ENCODE measurements at places on chromosomes 7 and 10.

- DNase-seq: no peak
These were observed 67.4 kb downstream of the SLC29A4 start for GRCh38 chr7:5350174-5350463.

- no peak for DNase-seq
These were observed 822 bp downstream of the ZNF800 start for GRCh38 chr7:127391591-127392181.

DNA sequence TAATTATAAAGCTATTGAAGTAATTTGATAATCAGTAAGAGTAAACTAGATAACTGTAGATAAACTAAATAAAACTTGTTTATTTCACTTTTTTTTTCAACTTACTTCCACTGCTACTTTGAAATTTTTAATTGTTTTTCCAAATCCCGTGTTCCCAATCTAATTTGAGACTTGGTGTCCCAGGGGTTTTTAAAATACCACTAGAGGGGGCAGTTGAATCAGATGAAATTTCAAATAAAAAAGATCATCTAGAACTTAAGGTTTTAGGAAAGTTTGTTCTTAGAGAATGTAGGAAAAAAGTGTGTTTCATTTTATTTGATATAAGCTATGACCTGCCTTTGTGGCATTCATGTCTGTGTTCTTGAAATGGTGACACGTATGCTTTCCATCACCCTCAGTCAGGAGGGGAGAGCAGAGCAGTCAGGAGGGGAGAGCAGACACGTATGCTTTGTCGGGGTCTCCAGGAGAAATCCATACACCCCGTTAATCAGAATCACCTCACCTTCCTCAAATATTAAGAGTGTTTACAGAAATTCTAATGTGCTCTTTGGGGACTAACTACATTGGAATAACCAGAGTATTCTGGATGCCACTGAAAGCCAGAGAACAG is 49.9 kb downstream of the C10orf67 start:
- DNase-seq: no peak

- DNase-seq: no peak
These were observed 85.4 kb upstream of the PLXDC2 start for GRCh38 chr10:19730907-19731217.

- DNase-seq: no peak
These were observed 518 bp upstream of the COMMD3 start for GRCh38 chr10:22315455-22316285.

GRCh38 chr7:25424113-25424512 is 195.8 kb upstream of the NPVF start:
- DNase-seq: no peak

DNA sequence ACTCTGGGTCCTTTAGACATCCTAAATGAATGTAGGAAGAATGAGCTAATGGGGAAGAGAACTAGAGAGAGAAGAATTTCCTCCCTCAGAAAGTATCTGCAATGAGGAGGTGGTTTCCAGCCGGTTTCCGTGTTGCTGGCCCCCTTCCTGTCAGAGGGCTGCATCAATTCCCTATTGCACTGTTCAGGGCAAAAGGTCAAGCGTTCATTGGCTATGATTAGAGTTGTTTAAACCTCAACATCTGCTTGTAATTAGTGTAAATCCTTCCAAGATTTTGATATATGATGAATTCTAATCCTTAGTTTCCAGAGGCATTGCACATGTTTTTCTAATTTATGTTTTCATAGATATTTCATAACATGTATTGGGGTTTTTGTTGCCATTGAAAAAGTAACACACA is 107.3 kb upstream of the SGCE start:
- DNase-seq: no peak

GRCh38 chr7:121169469-121169868 is 159.3 kb upstream of the WNT16 start:
- no peak for DNase-seq

GRCh38 chr7:140229591-140230515 is 53.1 kb upstream of the KDM7A start:
- DNase-seq: no peak

GRCh38 chr10:5527332-5528200 is 2.8 kb downstream of the CALML3 start:
- no peak for DNase-seq

DNA sequence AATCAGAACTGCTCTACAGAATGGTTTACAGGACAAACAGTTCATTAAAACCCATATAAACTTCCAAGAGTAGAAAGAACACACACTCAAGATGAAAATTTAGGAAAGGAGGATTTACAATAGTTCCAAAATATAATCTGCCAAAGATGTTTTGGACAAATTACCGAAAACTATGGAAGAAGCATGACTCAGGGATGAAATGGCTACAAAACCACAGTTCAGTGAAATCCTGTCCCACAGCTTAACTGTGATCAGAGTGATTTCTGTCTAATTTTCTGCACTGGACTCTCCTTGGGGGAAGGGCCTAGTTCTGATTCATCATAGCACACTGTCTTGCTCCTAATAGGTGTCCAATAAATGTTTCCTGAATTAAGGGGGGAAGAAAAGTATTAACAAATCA is 82.2 kb downstream of the HIPK2 start:
- DNase-seq: no peak

DNA sequence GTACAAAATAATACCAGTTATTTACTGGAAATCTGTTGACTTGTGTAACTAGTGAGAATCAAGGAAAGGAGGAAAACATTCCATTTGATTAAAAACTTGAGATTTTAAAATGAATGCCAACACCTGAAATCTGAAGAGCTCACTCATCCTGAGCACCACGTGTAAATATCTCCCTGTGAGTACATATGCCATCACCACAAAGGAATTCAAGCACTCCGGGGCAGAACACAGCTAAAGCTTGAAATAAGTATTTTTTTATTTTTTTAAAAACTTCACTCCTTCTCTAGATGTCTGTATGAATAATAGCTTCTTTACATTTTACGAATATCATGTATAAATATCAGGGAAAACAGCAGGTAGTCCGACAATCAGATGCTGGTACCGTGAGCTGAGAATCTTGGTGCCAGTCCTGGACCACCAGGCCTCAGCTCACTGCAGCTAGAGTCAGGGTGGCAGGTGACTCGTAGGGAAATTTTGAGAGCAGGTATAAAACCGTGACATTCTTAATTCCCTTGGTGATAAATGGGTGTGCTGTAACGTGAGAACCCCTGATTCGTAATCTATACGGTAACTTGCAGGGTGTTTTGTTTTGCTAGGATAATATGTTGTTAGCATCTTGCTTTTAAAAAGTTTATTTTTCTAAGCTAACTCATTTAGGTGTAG is 12.7 kb downstream of the LMTK2 start:
- no peak for DNase-seq

- DNase-seq: no peak
These were observed 12.1 kb downstream of the ODAD2 start for GRCh38 chr10:27986821-27987220.

Measured in Panc1 (cell line).